ENCODE measurements at places on chromosomes 3 and 15. TPM values are rescaled to one million over a fixed set of nuclear protein-coding genes. Genes with fewer than 3 reads are reported as not detected.
A peak's percentile ranks its signal among the peaks of the same experiment; 100 is the strongest.

The ZBBX gene
- total RNA-seq: 8.8 TPM

The PTH1R gene
- 24.5 TPM for total RNA-seq

The C3orf38 gene
- total RNA-seq: 60.2 TPM

The ST3GAL6 gene
- total RNA-seq: 14.9 TPM

The GATM gene
- total RNA-seq: 23.5 TPM

The C15orf39 gene
- 8.8 TPM for total RNA-seq

The RYR3 gene
- 64.0 TPM for total RNA-seq

The ATP13A5 gene
- not detected for total RNA-seq

The VEPH1 gene
- not detected for total RNA-seq

The TM6SF1 gene
- total RNA-seq: 2.6 TPM

The FXR1 gene
- 236 TPM for total RNA-seq

GRCh38 chr15:83475551-83475950 lies 28.4 kb downstream of the SH3GL3 start:
- H3K36me3 ChIP-seq: no peaks in the 10 kb centered on the region
- no peaks in the 10 kb centered on the region for H3K4me1 ChIP-seq
- DNase-seq: no peak
- no peak overlapping the region for H3K27ac ChIP-seq
- no peak overlapping the region for H3K4me3 ChIP-seq
- no peaks in the 10 kb centered on the region for H3K27me3 ChIP-seq

- no peaks in the 10 kb centered on the region for H3K27me3 ChIP-seq
- no peak overlapping the region for H3K4me3 ChIP-seq
- DNase-seq: peak; percentile 64
- no peak overlapping the region for H3K27ac ChIP-seq
Observed at GRCh38 chr3:43363621-43364266, 77.4 kb downstream of the SNRK start.

GRCh38 chr15:67163180-67163579 lies 91.3 kb downstream of the AAGAB start:
- no peaks in the 10 kb centered on the region for H3K36me3 ChIP-seq
- H3K27me3 ChIP-seq: no peaks in the 10 kb centered on the region
- DNase-seq: no peak
- no peak overlapping the region for H3K27ac ChIP-seq
- no peak overlapping the region for H3K4me3 ChIP-seq
- peaks cover 3% of the 10 kb centered on the region for H3K4me1 ChIP-seq

GRCh38 chr15:86373147-86373546 lies 293.5 kb downstream of the AGBL1 start:
- H3K4me1 ChIP-seq: no peaks in the 10 kb centered on the region
- H3K36me3 ChIP-seq: no peaks in the 10 kb centered on the region
- H3K27me3 ChIP-seq: no peaks in the 10 kb centered on the region
- no peak overlapping the region for H3K4me3 ChIP-seq
- no peak overlapping the region for H3K27ac ChIP-seq

DNA sequence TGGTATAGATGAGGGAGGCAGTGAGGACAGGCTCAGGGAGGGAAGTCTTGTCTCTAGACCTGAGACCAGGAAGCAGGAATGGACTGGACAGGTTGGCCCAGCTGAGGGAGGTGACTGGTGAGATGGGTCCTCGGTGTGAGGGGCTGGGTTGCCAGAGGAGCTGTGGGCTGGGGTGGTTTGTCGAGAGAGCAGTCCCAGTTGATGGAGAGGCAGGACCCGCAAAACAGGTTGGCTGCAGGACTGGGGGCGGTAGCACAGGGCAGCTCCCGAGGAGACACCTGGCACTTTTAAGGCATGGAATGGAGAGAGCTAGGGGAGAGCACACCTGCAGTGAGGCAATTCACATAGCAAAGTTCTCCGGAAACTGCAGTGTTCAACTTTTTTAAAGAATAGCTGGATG lies 14.7 kb downstream of the IGF1R start:
- H3K4me1 ChIP-seq: peaks cover 10% of the 10 kb centered on the region
- no peaks in the 10 kb centered on the region for H3K36me3 ChIP-seq
- no peak for DNase-seq
- no peak overlapping the region for H3K27ac ChIP-seq
- H3K27me3 ChIP-seq: no peaks in the 10 kb centered on the region

- H3K36me3 ChIP-seq: no peaks in the 10 kb centered on the region
- no peak overlapping the region for H3K4me3 ChIP-seq
- no peaks in the 10 kb centered on the region for H3K4me1 ChIP-seq
Observed at GRCh38 chr15:27486051-27486450, 515.1 kb downstream of the GABRG3 start.

- no peak overlapping the region for H3K4me3 ChIP-seq
- no peaks in the 10 kb centered on the region for H3K4me1 ChIP-seq
- no peak for DNase-seq
- H3K27ac ChIP-seq: no peak overlapping the region
- no peaks in the 10 kb centered on the region for H3K36me3 ChIP-seq
Observed at GRCh38 chr3:87982421-87982820, 76.4 kb downstream of the CGGBP1 start.

DNA sequence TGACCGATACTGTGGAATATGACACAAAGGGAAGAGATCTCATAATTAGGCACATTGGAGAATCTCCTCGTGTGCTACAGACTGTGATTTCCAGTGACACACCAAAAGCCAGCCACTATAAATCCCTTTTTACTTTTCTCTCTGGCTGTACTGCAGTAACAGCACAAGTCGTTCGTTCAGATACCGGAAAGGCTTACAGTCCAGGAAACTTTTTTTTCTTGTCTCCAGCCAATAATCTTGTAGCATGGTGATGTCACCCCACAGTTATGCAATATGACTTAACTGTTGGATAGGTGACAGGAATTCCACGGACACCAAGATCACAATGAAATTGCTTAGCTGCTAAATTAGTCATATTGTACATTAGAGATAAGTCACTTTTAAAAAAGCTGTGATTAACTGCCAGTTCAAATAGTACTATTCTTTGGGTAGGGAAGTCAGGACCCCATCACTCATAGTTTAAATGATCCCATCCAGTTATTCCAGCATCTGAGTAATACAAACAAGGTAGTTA lies 36.3 kb upstream of the TSC22D2 start:
- no peaks in the 10 kb centered on the region for H3K36me3 ChIP-seq
- H3K4me3 ChIP-seq: no peak overlapping the region
- peak; percentile 71 for DNase-seq
- no peaks in the 10 kb centered on the region for H3K27me3 ChIP-seq
- no peaks in the 10 kb centered on the region for H3K4me1 ChIP-seq
- H3K27ac ChIP-seq: peak overlapping the region; percentile 48

DNA sequence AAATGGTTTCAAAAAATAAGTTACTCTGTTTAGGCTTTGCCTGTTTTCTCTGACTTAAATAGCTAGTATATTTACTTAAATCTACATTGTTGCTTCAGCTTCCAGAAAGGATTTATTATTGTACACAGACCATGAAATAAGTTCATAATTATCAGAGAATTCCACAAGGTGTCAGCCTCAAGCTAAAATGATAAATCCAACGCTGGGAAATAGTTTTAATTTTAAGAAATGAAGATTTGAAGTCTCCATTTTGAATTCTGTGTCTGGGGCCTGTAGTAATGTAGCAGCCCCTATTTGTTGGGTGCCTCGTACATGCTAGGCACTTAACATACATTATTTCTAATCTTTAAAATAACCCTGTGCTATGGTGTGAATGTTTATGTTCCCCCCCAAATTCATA lies 92.6 kb upstream of the KCNMB2 start:
- DNase-seq: no peak
- H3K36me3 ChIP-seq: no peaks in the 10 kb centered on the region
- no peaks in the 10 kb centered on the region for H3K4me1 ChIP-seq

DNA sequence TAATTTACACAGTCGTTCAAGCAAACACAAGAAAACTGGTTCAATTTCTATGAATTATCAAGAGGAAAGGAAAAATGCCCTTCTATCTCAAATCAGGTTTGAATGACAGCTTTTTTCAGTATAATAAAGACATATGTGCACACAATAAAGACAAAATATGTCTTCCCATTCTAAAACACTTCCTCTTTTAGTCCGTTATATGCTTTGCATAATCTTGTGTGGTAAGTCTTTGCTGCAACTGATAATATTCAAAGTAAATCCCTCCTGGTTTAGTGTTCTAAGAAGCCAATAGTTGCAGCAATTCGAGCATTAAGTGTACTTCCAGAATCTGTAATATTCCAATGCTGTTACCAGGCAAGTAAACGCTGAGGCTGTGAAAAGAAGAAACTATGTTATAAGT lies 43.7 kb upstream of the MAPKBP1 start:
- DNase-seq: no peak
- H3K27ac ChIP-seq: no peak overlapping the region
- H3K27me3 ChIP-seq: no peaks in the 10 kb centered on the region
- H3K36me3 ChIP-seq: no peaks in the 10 kb centered on the region

DNA sequence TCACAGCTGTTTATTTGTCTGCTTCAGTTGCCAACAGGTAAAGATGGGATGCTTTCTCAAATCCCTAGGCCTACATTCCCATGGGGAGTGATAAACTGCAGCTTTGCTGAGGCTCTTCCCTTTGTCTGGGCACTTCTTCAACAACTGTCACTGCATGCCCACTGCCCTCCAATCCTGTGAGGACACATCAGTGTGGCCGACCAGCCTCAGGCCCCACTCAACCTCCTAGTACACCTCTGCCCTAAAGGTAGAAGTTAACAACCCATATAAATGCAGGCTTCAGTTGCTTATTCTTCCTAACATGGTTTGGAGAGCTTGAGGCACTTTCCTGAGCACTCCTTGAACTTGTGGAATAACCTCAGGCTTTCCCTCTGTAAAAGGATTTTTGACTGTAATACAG lies 49.6 kb downstream of the ROPN1B start:
- no peak overlapping the region for H3K27ac ChIP-seq
- no peaks in the 10 kb centered on the region for H3K4me1 ChIP-seq
- no peaks in the 10 kb centered on the region for H3K36me3 ChIP-seq
- DNase-seq: no peak
- no peak overlapping the region for H3K4me3 ChIP-seq

GRCh38 chr3:149647285-149647684 lies 10.5 kb downstream of the WWTR1 start:
- no peaks in the 10 kb centered on the region for H3K36me3 ChIP-seq
- DNase-seq: no peak
- H3K4me3 ChIP-seq: no peak overlapping the region
- H3K27me3 ChIP-seq: no peaks in the 10 kb centered on the region
- peaks cover 5% of the 10 kb centered on the region for H3K4me1 ChIP-seq
- no peak overlapping the region for H3K27ac ChIP-seq

- H3K4me1 ChIP-seq: no peaks in the 10 kb centered on the region
- no peak overlapping the region for H3K4me3 ChIP-seq
- no peak overlapping the region for H3K27ac ChIP-seq
- H3K36me3 ChIP-seq: no peaks in the 10 kb centered on the region
Observed at GRCh38 chr3:16205156-16205870, 30.8 kb downstream of the GALNT15 start.

- H3K4me3 ChIP-seq: peak overlapping the region; percentile 95
- peak overlapping the region; percentile 97 for H3K27ac ChIP-seq
- H3K27me3 ChIP-seq: no peaks in the 10 kb centered on the region
- peaks cover 39% of the 10 kb centered on the region for H3K4me1 ChIP-seq
- no peaks in the 10 kb centered on the region for H3K36me3 ChIP-seq
- peak; percentile 93 for DNase-seq
Observed at GRCh38 chr3:15330031-15330596, 2.3 kb downstream of the SH3BP5 start.

GRCh38 chr3:177934001-177934891 lies 602.0 kb upstream of the KCNMB2 start:
- no peak for DNase-seq
- no peaks in the 10 kb centered on the region for H3K4me1 ChIP-seq
- H3K27ac ChIP-seq: no peak overlapping the region
- H3K27me3 ChIP-seq: no peaks in the 10 kb centered on the region
- no peaks in the 10 kb centered on the region for H3K36me3 ChIP-seq
- H3K4me3 ChIP-seq: no peak overlapping the region

GRCh38 chr3:127903611-127904375 lies 11.2 kb upstream of the KBTBD12 start:
- H3K36me3 ChIP-seq: no peaks in the 10 kb centered on the region
- no peak overlapping the region for H3K4me3 ChIP-seq
- H3K4me1 ChIP-seq: no peaks in the 10 kb centered on the region
- no peak for DNase-seq

- DNase-seq: no peak
- H3K4me3 ChIP-seq: no peak overlapping the region
- no peaks in the 10 kb centered on the region for H3K27me3 ChIP-seq
- H3K4me1 ChIP-seq: peaks cover 7% of the 10 kb centered on the region
- no peak overlapping the region for H3K27ac ChIP-seq
Observed at GRCh38 chr15:69484837-69485236, 32.2 kb downstream of the RPLP1 start.

- no peak for DNase-seq
- H3K36me3 ChIP-seq: no peaks in the 10 kb centered on the region
- no peaks in the 10 kb centered on the region for H3K27me3 ChIP-seq
- no peak overlapping the region for H3K27ac ChIP-seq
- no peaks in the 10 kb centered on the region for H3K4me1 ChIP-seq
Observed at GRCh38 chr3:32557640-32558352, 12.9 kb downstream of the DYNC1LI1 start.

GRCh38 chr3:186185194-186185787 lies 76.4 kb upstream of the ETV5 start:
- H3K4me3 ChIP-seq: no peak overlapping the region
- no peaks in the 10 kb centered on the region for H3K27me3 ChIP-seq

Measured in uterus (tissue), 4 donors.